ENCODE measurements at places on chromosomes 6 and 20.

DNA sequence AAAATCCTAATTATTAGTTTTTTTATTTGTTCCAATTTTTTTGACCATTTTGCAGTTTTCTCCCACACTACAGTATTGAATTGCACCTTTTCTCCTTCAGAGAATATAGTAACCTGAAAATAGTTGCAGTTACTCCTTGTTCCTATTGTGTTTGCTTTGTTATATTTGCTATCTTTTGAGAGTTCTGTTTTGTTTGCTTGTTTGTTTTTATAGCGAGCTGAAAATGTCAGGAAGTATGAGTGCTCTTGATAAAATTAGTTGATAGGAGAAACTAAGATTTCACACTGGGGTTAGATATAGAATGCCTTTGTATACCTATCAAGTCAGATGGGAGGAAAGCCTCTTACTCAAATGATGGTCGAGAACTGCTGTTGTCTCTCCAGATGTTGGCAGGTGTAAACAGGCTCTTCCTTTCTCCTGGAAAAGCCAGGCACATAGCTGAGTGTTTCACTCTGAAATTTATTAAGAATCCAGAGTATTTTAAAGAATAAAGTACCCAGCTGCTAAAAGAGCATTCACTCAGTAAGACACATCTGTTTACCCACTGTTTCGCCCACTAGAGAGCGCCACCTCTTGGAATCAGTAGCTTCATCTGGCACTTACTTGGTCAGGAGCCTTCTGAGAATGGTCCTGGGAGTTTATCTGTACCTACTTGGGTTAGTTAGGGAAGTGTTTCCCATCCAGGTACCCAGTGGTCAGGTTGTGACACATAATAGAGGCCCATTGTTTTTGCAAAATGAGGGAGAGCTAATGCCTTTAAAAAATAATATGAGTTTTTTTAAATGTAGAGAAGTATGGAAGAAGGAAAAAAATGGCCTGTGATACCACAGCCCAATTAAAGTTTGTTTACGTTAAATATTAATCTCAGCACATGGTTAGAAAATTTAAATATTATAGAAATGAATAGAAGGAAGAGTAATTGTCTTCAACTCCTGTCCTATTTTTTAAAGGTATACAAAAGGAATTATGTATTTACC, 11.2 kb downstream of the NT5DC1 start:
- no peak for DNase-seq

DNA sequence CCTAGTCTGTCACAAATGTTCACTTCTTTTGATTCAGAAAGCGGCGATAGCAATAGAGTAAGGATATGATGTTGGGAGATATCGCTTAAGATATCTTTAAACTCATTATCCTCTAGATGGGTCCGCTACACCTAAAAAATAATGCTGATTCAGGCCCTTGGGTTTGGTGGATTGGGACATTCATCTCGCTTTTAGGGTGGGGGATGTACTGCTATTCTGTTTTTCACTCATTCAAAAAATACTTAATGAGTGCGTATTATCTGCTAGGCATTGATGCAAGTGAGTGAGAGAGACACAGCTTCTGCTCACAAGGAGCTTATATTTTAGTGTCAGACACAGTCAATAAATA, 118.3 kb upstream of the SUPT3H start:
- no peak for DNase-seq

DNA sequence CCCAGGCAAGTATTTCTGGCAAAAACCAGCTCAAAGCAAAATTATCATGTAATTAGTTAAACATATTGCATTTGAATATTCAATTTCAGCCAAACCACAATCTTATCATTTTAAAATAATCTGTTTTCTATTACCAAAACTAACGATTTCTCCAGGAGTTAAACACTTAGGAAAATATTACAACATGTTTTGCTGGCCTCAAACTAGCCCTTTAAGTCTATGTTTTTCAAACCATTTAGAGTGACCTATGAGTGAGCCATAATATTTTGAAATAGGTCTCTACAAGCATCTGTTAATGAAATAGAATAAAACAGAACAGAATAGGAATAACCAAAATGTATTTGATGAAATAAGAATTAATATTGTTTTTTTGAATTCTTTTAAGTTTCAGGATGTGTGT, 370.9 kb downstream of the COL12A1 start:
- no peak for DNase-seq

DNA sequence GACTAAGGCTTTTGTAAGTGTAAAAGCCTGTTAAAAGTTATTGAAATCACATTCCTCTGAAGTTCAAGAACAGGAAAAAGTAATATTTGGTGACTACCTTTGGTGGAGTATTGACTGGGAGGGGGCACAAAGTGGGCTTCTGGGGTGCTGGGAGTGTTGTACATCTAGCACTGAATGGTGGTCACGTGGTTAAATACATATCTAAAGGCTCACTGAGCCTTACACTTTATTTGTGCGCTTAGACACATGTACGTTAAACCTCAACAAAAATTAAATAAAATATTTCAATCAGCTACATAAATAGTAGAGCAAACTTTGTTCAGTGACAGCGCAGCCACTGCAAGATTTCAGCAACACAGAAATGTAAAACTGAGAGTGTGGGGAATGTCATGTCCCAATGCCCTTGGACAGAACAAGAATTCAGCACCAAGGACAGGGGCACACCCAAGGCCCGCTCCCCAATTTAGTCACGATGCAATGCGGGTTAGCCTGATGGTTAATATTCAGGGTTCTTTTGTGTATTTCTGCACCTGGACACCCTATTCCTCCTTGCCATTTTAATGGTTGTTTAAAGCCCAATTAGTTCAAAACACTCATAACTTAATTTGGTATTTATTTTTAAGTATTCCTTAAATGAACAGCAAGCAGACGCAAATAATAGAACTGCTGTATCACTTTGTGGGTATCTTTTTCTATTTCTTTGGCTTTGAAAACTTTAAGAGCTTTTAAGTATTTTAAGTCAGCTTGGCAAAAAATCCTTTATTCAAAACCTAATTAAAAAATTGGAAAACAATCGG, 37.4 kb downstream of the ANGPT4 start:
- no peak for DNase-seq

DNA sequence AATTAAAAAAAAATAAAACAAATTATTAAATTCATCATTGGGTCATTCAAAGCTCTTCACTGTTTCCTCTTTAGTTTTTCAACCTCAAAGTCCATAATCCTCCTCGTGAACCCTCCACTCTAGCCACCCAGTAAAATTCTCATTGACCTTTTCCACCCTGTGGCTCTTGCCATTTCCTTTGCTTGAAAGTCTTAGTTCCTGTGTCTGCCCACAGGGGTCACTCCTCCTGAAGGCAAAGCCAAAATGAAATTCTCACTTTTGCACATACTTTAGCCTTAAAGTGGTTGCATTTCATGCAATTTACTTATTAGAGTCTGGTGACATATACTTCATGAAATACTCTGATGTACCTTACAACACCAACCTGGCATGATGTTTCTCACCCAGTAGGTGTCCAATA, 263.7 kb downstream of the BMP2 start:
- DNase-seq: no peak

- no peak for DNase-seq
These were observed 1.7 kb downstream of the MICAL1 start for GRCh38 chr6:109453594-109454495.

GRCh38 chr6:41372832-41373626, 37.6 kb downstream of the NCR2 start:
- DNase-seq: no peak

- no peak for DNase-seq
These were observed 76.4 kb downstream of the PHACTR2 start for GRCh38 chr6:143754204-143754603.

DNA sequence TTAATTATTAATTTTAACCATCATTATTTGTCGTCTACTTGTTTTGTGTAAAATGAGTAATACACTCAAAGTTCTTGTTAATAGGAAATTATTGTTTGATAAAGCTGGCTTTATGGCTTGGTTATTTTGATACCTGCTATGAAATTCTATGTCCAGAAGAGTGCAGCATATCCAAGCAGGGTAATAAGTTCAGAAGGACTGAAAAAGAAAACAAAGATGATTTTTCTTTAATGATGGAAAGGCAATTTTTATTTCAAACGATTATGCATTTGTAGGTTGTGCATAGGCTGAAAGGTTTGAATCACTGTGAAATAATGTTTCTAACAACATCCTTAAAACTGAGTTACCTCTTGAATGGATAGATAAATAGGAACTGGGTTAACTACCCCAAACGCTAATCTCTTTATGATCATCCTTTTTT, 1.4 kb upstream of the MAN1A1 start:
- no peak for DNase-seq

GRCh38 chr6:125377621-125378020, 75.9 kb upstream of the HDDC2 start:
- peak; percentile 27 for DNase-seq

DNA sequence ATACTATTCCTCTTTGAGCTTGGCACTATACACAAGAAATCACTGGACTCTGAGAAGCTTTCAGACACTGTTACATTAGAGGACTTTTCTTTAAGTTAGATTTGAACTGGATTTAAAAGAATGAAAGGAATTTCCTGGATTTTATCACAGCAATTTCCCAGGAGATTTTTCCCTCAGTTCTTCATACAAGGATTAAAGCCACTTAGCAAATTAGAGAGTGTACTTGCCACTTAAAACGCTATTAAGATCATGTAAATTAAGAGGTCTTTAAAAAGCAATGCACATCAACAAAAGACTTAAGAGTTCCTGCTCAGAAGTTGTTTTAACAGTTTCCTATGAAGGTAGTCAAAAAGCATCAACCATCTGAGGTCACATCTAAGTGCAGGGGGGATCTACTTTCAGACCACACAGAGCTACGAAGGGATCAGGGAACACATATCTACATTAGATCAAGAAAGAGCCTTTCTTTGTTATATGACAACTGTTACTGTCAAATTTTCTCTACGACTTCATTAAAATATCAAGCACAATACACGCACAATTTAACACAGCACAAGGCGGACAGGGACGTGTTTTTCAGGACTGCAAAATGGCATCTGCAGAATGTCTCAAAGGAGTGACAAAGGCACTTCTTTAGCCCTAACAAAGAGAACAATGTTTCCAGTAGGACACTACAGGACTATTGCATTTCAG, 65.8 kb downstream of the EPB41L2 start:
- DNase-seq: peak; percentile 18

DNA sequence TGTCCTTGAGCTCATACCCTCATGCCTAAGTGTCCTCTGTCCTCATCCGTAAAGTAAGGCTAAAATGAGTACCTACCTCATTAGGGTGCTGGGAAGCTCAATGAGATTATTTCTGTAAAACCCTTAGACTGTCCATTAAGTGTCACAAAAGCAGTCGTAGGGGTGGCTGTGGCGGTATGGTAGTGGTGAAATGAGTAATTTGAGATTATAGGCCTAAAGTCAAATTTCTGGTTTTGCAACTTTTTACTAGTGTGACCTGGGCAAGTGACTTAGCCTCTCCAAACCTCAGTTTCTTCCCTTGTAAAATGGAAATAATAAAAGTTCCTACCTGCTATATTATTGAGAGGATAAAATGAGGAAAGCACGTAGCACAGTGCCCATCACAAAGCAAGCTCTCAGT, 148.2 kb upstream of the AKAP12 start:
- no peak for DNase-seq

DNA sequence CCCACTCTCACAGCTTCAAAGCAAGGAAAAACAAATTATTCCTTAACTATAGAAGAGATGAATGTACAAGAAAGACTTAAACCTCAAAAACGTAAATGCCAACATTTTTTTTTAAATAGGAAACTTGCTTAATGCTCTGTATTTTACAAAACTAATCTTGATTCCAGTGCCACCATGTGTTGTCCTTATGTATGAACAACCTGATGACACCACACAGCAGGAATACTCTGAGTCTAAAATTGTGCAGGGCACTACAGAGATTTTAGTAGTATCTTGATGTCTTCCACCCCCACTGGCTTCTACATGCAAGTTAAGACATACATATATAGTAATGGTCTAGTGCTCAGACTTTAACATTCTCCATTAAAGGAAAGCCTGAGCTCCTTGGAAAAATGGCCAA, 46.2 kb downstream of the SRPK1 start:
- DNase-seq: no peak

- DNase-seq: no peak
These were observed 258.8 kb downstream of the GMPR start for GRCh38 chr6:16496991-16497801.

GRCh38 chr6:20954315-20954714, 420.1 kb downstream of the CDKAL1 start:
- DNase-seq: no peak

DNA sequence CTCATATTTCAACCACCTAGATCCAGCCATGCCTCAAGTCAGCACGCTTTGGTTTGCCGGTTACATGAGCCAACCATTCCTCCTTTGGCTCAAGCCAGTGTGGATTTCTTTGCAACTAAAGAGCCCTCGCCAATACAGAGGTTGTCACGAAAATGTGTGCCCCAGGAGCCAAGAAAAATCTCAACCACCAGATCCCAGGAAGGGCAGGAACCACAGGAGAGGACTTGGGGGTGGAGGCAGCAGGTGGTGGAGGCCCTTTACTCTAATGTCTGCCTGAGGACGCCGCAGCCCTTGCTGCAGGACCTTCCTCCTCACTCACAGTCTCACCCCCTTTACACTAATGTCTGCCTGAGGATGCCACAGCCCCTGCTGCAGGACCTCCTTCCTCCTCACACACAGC, 144.8 kb upstream of the PHACTR3 start:
- no peak for DNase-seq

DNA sequence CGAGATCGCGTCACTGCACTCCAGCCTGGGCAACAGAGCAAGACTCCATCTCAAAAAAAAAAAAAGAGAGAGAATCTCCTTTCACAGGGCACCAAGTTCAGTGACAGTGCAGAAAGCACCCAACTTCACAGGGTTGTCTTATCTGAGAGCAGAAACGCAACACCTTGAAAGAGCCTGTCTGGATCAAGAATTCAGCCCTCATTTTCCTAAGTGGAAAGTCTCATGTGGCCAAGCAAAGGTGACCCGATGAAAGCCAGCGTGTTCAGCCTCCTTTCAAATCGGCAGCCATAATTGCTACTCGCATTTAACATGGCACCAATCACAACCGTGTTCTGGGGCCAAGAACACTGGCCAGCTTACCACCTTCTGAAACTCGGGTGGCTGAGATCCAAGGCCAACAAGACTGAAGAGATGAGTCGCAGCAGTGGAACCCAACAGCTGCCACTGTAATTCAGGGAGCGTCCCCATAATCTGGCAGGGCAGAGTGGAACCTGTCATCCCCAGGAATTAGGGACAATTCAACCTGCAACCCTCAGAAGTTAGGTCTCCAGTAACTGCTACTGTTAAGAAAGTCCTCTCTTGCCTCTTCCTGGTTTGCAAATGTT, 536.7 kb upstream of the JARID2 start:
- DNase-seq: no peak

DNA sequence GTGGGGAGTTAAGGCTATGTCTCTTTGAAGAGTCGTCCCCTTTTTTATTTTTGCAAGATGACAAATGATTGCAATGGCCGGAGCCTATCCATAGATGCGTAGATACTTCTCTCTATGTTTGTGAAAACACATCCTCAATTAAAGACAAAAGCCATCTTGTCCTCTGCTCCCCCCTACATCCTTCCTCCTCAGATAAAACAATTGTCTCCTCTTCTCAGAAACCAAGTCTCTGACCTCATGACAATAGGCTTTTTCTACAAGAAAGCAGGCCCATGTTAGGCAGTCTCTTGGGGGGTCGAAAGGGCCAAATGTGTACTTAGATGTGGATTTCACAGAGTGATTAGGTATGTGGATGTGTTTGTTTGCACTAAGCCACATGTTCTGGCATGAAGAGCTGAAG, 51.1 kb upstream of the SSTR4 start:
- DNase-seq: no peak

Data from non-pigmented ciliary epithelial cell (primary cell).